Esophagus squamous epithelium (tissue), 5 donors: ENCODE measurements at places on chromosomes 2 and 18. TPM values are rescaled to one million over a fixed set of nuclear protein-coding genes. Genes with fewer than 3 reads are reported as not detected.

GRCh38 chr2:145677371-145677770 lies 1157.5 kb upstream of the ZEB2 start:
- DNase-seq = no peak

GRCh38 chr2:72920318-72921087 lies 3.2 kb downstream of the EMX1 start:
- DNase-seq = no peak

DNA sequence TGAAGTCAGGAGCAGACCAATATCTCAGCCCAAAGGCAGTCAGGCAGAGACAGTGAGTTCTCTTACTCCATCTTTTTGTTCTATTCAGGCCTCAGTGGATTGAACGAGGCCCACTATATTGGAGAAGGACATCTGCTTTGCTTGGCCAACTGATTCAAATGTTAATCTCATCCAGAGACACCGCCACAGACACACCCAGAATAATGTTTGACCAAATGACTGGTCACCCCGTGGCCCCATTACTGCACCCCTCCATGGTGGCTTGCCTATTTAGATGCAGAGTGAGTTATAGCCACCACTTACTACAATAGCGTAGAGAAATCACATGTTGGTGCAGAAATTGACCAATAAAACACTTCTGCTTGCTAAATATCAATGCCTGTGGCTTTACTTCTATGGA lies 88.1 kb downstream of the HRH4 start:
- no peak for DNase-seq

DNA sequence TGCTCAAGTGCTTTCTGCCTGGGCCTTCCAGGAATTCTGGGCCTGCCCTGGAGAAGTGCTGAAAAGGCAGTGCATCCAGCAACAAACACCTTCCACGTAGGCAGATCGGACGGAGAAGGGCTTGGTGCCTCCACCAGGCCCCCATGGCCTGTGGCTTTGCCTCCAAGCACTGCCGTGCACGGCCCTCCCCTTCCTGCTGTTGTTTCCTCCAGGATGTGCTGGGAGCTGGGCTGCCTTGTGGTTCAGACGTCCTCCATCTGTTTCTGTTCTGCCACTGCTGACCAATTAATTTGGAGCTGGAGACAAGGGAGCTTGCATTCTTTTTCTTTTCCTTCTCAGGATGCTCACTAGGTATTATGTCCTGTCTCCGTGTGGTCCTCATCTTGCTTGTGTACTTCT lies 197.0 kb downstream of the HRH4 start:
- no peak for DNase-seq

Gene IL36G
- 7.3 TPM for total RNA-seq

Gene TMEM131
- total RNA-seq = 25.4 TPM

Gene DNAJC10
- total RNA-seq = 30.3 TPM
